ENCODE measurements at places on chromosomes 11 and 22.

DNA sequence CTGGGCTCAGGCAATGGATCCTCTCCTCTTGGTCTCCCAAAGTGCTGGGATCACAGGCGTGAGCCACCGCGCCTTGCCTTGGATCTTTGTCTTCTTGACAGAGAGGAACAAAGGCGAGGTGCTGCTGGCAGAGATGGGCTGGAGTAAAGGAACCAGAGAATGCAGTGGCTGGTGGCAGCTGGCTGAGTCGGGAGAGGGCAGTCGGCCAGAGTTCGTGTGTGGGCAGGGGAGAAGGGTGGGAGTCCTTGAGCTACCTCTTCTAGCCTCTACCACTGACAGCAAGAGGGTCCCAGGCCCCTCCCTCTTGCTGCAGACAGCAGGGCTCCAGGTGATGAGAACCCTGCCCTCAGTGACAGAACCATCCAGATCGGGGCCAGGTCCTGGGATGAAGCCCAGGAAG lies 86.2 kb upstream of the LINC01488 start:
- H3K36me3 ChIP-seq: no peaks in the 10 kb centered on the region
- H3K27me3 ChIP-seq: no peaks in the 10 kb centered on the region
- no peaks in the 10 kb centered on the region for H3K4me1 ChIP-seq
- no peak overlapping the region for H3K27ac ChIP-seq

- no peak overlapping the region for H3K27ac ChIP-seq
- H3K36me3 ChIP-seq: peaks cover 91% of the 10 kb centered on the region
- H3K4me1 ChIP-seq: no peaks in the 10 kb centered on the region
- no peaks in the 10 kb centered on the region for H3K27me3 ChIP-seq
Measured at GRCh38 chr11:43393765-43394355, 35.1 kb downstream of the TTC17 start.

DNA sequence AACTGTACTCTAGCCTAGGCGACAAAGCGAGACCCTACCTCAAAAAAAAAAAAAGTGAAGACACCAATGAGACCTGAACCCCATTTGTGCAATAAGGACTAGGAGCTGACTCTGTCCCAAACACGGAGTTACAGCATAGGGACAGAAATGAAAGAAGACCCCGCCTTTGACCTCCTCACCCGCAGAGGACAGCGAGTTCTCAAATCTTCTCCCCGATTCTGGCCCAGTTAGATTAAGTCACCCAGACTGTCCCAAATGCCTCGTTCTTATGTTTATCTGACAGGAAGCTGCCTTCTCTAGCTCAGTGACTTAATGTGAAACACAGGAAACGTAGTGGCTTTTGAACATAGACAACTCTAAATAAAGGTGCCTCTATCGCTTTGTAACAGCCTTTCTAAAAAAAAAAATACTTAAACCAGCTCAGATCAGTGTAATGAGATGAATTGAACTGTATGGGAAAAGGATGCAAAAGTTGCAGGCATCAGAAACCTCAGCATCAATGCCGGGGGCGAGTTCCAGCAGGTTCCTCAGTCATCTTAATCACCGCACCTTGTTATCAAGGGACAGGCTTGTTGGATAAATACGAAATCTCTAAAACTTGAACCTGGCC lies 10.6 kb downstream of the MYH9 start:
- H3K4me1 ChIP-seq: peaks cover 95% of the 10 kb centered on the region
- H3K27ac ChIP-seq: peak overlapping the region; percentile 96
- peak; percentile 92 for DNase-seq

DNA sequence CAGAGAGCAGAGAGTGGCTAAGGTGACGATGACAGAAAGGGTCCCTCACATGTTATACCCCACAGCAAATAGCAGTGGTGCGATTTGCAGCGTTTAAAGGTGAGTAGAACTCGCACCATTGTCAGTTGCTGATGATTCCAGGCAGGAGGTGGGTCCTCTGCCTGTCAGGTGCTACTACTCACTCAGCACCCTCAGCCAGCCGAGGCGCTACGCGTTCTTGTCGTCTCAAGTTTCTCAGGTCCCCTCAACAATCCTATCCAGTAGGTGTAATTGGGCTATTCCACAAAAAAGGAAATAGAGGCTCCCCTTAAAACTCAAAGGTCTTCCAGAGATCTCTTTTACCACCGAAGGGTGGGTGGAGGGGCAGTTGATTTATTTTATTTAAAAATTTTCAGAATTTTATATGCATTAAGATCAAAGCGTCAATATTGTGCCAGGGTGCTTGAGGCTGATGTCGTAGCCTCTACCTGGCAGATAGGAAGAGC lies 18.3 kb downstream of the ELF5 start:
- H3K4me3 ChIP-seq: no peak overlapping the region
- H3K27ac ChIP-seq: no peak overlapping the region
- H3K4me1 ChIP-seq: no peaks in the 10 kb centered on the region

- peaks cover 60% of the 10 kb centered on the region for H3K4me1 ChIP-seq
- peak within 1 kb of the TSS; percentile 51 for H3K27ac ChIP-seq
- DNase-seq: peak; percentile 62
- peak within 1 kb of the TSS; percentile 32 for H3K4me3 ChIP-seq
Measured at GRCh38 chr22:23180301-23180892, at the start of gene BCR. BCR (plus strand) TSS chr22:23180509; CDS start chr22:23180961, 452 bp downstream.

- no peak for DNase-seq
- H3K4me3 ChIP-seq: no peak overlapping the region
- H3K27me3 ChIP-seq: no peaks in the 10 kb centered on the region
- no peak overlapping the region for H3K27ac ChIP-seq
- no peaks in the 10 kb centered on the region for H3K36me3 ChIP-seq
Measured at GRCh38 chr22:37030560-37031281, 11.2 kb downstream of the MPST start.

DNA sequence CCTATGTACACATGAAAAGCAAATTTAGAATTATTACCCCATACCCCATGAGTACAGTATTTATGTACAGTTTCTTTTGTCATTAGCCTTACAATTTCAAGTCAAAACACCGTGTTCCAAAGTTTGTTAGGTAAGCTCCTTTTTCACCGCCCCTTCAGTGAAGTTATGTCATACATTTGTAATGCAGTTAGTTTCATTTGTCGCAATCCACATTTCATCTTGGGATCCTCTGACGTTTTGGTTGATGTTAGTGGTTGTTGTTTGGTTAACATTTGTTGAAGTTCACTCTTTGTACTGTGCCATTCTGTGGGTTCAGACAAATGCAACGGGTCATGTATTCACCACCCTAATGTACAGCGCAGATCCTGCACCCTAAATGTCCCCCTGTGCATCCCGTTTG lies 45.2 kb downstream of the ARHGEF12 start:
- DNase-seq: no peak
- no peaks in the 10 kb centered on the region for H3K36me3 ChIP-seq
- H3K4me1 ChIP-seq: no peaks in the 10 kb centered on the region
- H3K27me3 ChIP-seq: peaks cover 2% of the 10 kb centered on the region

GRCh38 chr11:83845797-83846196 lies 559.6 kb upstream of the CCDC90B start:
- H3K4me1 ChIP-seq: no peaks in the 10 kb centered on the region
- H3K4me3 ChIP-seq: no peak overlapping the region
- no peak overlapping the region for H3K27ac ChIP-seq
- H3K27me3 ChIP-seq: no peaks in the 10 kb centered on the region
- DNase-seq: no peak
- no peaks in the 10 kb centered on the region for H3K36me3 ChIP-seq

DNA sequence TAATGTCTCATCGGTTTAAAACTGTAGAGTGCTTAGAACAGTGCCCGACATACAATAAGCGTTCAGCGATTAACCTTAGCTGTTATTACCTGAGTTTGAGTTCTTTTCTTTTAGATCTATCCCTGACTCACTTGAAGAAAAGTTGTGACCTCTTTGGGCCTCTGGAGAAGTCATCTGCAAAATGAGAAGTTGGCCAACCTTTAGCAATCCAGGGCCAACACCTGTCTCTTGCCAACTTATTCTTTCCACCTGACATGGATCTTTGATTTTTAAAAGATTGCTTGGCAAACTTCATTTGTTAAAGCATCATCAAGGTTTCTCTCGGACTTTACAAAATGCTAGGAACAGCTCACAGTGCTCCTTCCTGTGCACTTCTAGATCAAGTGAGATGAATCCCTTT lies 89.3 kb downstream of the CCDC81 start:
- no peak overlapping the region for H3K4me3 ChIP-seq
- no peaks in the 10 kb centered on the region for H3K36me3 ChIP-seq
- no peak overlapping the region for H3K27ac ChIP-seq
- no peaks in the 10 kb centered on the region for H3K27me3 ChIP-seq

GRCh38 chr11:33874910-33875490 lies 16.9 kb downstream of the LMO2 start:
- DNase-seq: no peak
- peaks cover 21% of the 10 kb centered on the region for H3K27me3 ChIP-seq
- peaks cover 8% of the 10 kb centered on the region for H3K4me1 ChIP-seq
- H3K4me3 ChIP-seq: no peak overlapping the region
- no peak overlapping the region for H3K27ac ChIP-seq

- no peak overlapping the region for H3K4me3 ChIP-seq
- H3K4me1 ChIP-seq: no peaks in the 10 kb centered on the region
- no peaks in the 10 kb centered on the region for H3K36me3 ChIP-seq
- H3K27ac ChIP-seq: no peak overlapping the region
Measured at GRCh38 chr11:134592391-134592990, 180.4 kb upstream of the B3GAT1 start.

- H3K4me3 ChIP-seq: no peak overlapping the region
- H3K36me3 ChIP-seq: no peaks in the 10 kb centered on the region
- no peaks in the 10 kb centered on the region for H3K27me3 ChIP-seq
- peaks cover 12% of the 10 kb centered on the region for H3K4me1 ChIP-seq
Measured at GRCh38 chr11:119694334-119694733, 34.7 kb downstream of the NECTIN1 start.

DNA sequence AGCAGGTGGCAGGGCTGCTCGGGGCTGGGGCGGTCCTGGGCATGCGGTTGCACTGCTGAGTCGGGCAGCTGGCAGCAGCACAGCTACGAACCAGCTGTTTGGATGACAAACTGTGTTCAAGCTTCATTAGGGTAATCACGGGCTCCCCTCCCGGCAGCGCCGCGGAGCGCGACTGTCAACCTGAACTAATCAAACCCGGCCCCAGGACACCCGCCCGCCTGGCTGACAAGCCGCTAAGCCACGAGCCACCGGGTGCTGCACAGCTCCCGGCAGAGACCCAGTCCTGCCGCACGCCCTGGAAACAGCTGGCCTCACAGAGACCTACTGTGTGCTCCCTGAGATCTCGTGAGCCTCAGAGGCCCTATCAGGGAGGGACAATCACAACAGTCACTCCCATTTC lies 60.6 kb upstream of the TCF20 start:
- H3K27ac ChIP-seq: no peak overlapping the region
- no peak overlapping the region for H3K4me3 ChIP-seq
- no peaks in the 10 kb centered on the region for H3K27me3 ChIP-seq
- DNase-seq: no peak
- H3K36me3 ChIP-seq: no peaks in the 10 kb centered on the region

GRCh38 chr11:121236115-121237001 lies 56.2 kb upstream of the SC5D start:
- no peak for DNase-seq
- no peak overlapping the region for H3K4me3 ChIP-seq
- no peak overlapping the region for H3K27ac ChIP-seq
- H3K27me3 ChIP-seq: peaks cover 12% of the 10 kb centered on the region
- no peaks in the 10 kb centered on the region for H3K4me1 ChIP-seq
- H3K36me3 ChIP-seq: no peaks in the 10 kb centered on the region

GRCh38 chr22:30314915-30315314 lies 11.8 kb downstream of the TBC1D10A start:
- peak overlapping the region; percentile 59 for H3K27ac ChIP-seq
- DNase-seq: no peak
- no peaks in the 10 kb centered on the region for H3K27me3 ChIP-seq
- H3K4me3 ChIP-seq: no peak overlapping the region
- H3K4me1 ChIP-seq: peaks cover 99% of the 10 kb centered on the region

- H3K4me3 ChIP-seq: no peak overlapping the region
- DNase-seq: no peak
- H3K27me3 ChIP-seq: no peaks in the 10 kb centered on the region
- H3K36me3 ChIP-seq: no peaks in the 10 kb centered on the region
- H3K27ac ChIP-seq: no peak overlapping the region
- peaks cover 6% of the 10 kb centered on the region for H3K4me1 ChIP-seq
Measured at GRCh38 chr11:128572965-128573364, 14.4 kb downstream of the ETS1 start.

- no peak for DNase-seq
- no peak overlapping the region for H3K4me3 ChIP-seq
- peaks cover 12% of the 10 kb centered on the region for H3K36me3 ChIP-seq
- no peak overlapping the region for H3K27ac ChIP-seq
Measured at GRCh38 chr22:20720692-20721408, 53.1 kb upstream of the SERPIND1 start.

DNA sequence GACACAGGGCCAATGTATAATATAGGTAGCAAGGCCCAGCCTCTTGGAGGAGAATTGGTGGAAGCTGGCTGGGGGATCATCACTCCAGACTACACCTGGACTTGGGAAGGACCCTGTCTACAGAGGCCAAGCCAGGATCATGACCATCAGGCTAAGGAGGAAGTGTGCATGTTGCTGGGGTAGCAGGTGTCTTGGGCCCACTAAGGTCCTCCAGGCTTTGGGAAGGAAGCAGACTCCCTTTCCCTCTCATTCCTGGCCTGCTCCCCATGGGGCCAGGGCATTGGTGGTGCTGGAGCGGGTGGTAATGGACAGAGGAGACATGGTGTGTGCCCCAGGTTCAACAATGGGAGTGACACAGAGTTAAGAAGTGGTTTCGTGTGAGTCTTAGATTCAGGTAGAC lies 16.0 kb upstream of the TUB start:
- H3K36me3 ChIP-seq: no peaks in the 10 kb centered on the region
- H3K4me3 ChIP-seq: no peak overlapping the region
- no peak for DNase-seq
- H3K27ac ChIP-seq: no peak overlapping the region

GRCh38 chr11:111938687-111939160 lies 1.6 kb downstream of the DIXDC1 start:
- no peak overlapping the region for H3K27ac ChIP-seq
- H3K27me3 ChIP-seq: no peaks in the 10 kb centered on the region
- H3K4me3 ChIP-seq: peak overlapping the region; percentile 38
- H3K36me3 ChIP-seq: no peaks in the 10 kb centered on the region

DNA sequence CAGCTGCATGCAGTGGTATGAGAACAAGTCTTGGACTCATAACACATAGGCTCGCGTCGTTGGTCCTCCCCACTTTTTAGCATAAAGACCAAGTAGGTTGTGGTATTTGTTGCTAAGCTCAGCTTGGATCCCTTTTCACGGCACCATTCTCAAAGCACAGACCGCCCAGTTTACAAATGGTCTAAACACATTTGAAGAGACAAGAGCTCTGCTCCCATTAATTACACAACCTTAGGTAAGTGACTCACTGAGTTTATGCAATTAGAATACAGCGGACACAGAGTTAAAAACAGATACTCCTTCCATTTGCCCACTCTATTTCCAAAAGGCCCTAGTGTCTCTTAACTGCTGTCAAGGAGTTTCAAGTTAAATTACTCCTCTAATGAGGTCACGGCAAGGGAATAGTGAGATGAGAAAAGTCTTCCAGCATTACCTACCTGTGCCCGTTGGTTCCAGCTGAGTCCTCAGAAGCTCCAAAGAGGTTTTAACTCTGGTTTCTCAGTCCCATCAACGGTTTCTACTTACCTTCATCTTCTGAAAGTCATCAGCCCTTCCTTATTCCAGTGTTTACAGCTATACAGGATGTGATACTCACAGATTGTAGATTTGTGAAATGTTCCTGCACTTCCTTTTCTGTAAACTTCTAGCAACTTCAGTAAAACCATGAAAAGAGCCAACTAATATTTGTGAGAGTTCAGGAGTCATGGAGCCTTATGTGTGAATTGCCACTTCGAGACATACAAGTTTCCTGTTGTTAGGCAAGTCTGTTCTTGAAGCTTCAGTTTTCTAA lies at the start of gene MS4A6A:
Gene MS4A6A, minus strand, starts transcription at position 543 of the 790 bp plus-strand sequence. CDS start 1,356 bp downstream, outside the sequence.
- no peaks in the 10 kb centered on the region for H3K4me1 ChIP-seq
- H3K4me3 ChIP-seq: no peak within 1 kb of the TSS
- H3K36me3 ChIP-seq: no peaks in the 10 kb centered on the region
- H3K27me3 ChIP-seq: peaks cover 4% of the 10 kb centered on the region

GRCh38 chr22:47448231-47449223 lies 686.1 kb downstream of the TBC1D22A start:
- H3K36me3 ChIP-seq: no peaks in the 10 kb centered on the region
- no peaks in the 10 kb centered on the region for H3K4me1 ChIP-seq

- H3K27me3 ChIP-seq: no peaks in the 10 kb centered on the region
- no peak overlapping the region for H3K27ac ChIP-seq
Measured at GRCh38 chr11:91158891-91159537, 936.2 kb upstream of the CHORDC1 start.

Data from CD4-positive, CD25-positive, alpha-beta regulatory T cell (primary cell).